ENCODE measurements at places on chromosomes 6 and 20.

GRCh38 chr6:159577564-159577963 is 115.5 kb downstream of the SOD2 start:
- no peak for DNase-seq

DNA sequence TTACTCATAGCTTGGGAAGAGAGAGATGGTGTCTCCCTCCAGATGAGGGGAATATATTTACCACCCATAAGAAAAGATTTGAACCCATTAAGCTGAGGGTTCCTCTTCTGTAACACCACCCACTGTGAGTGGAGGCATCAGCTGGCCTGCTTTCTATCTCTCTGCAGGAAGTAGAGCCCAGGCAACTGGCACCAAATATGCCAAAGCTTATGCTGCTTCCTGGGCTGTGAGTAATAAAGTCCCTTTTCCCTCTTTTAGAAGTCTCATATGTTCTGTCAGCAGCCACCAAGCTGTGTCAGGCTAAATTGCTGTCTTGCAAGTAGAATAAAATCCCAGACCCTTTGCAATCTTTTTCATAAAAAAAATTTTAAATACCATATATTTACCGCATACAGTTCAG is 241.4 kb downstream of the LAMA2 start:
- DNase-seq, result no peak

- DNase-seq, result no peak
These were observed 104.0 kb downstream of the VEGFA start for GRCh38 chr6:43873806-43874714.

GRCh38 chr6:7468382-7469081 is 72.9 kb upstream of the DSP start:
- no peak for DNase-seq
